Right atrium auricular region (tissue), 2 donors: ENCODE measurements at places on chromosomes 12 and 14. TPM values are rescaled to one million over a fixed set of nuclear protein-coding genes. Genes with fewer than 3 reads are reported as not detected.

DNA sequence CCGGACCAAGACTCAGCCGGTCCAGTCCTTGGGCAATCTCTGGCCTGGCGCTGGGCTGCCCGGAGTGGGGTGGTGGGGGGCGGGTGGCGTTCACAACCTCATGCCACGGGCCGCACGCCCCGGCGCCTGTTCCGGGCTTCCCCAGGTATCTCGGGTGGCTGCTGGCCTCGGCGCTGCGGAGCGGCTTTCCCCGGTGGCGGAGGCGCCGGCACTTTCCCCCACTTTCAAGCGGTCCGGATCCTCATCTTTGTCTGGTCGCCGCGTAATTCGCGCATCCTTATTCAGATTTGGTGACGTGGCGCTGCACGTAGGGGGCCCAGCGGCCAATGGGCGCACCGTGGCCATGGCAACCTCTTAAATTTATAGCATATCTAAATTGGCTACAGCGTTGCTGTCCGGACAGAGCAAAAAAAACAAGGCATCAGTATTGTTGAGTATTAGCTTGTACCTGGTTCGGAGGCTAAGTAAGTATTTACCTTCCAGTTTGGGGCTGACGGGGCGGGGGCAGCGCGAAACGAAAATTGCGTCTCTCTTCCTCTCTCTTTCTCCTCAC, at the start of gene LHX5:
Gene LHX5 (minus strand): TSS at position 253 of the 553 bp plus-strand sequence. CDS start 373 bp downstream, outside the sequence.
- no peak for DNase-seq
- no peaks in the 10 kb centered on the region for H3K36me3 ChIP-seq
- no peak within 1 kb of the TSS for H3K27ac ChIP-seq
- H3K4me1 ChIP-seq, result peaks cover 19% of the 10 kb centered on the region
- no peak within 1 kb of the TSS for H3K4me3 ChIP-seq

DNA sequence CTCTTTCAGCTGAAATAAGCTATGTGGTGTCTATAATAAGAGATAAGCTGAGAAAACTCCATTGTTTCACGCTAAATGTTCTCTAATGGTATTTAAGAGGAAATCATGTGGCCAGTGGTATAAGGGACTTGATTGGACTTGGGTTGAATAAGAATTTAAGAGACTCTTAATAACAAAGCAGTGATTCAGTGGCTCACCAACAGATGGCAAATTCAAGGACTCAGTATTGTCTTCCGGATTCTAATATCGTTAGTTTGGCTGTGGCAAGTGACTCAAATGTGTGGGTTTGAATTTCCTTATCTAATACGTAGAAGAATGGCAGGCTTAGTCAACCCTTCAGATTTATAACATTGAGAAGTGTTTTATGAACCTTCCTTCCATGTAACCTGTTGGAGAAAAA, 49.1 kb upstream of the KCNH3 start:
- no peak overlapping the region for H3K4me3 ChIP-seq
- H3K27ac ChIP-seq, result no peak overlapping the region
- no peaks in the 10 kb centered on the region for H3K4me1 ChIP-seq
- peaks cover 10% of the 10 kb centered on the region for H3K36me3 ChIP-seq
- no peaks in the 10 kb centered on the region for H3K27me3 ChIP-seq

DNA sequence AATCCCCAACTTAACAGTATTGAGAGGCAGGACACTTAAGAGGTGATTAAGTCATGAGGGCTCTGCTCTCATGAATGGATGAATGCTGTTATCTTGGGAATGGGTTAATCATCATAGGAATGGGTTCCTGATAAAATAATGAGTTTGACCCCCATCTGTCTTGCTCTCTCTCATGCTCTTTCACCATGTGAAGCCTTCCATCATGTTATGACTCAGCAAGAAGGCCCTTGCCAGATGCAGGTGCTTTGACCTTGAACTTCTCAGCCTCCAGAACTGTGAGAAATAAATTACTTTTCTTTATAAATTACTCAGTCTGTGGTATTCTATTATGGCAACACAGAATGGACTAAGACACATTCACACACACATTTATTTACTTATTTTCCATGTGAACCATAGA, 89.0 kb upstream of the PPM1H start:
- no peak for DNase-seq
- H3K27me3 ChIP-seq, result no peaks in the 10 kb centered on the region
- no peaks in the 10 kb centered on the region for H3K36me3 ChIP-seq
- H3K27ac ChIP-seq, result no peak overlapping the region

Gene HCFC2
- 8.1 TPM for total RNA-seq

Gene SLC6A15
- not detected for total RNA-seq
